ENCODE measurements at places on chromosomes 7 and 10.

DNA sequence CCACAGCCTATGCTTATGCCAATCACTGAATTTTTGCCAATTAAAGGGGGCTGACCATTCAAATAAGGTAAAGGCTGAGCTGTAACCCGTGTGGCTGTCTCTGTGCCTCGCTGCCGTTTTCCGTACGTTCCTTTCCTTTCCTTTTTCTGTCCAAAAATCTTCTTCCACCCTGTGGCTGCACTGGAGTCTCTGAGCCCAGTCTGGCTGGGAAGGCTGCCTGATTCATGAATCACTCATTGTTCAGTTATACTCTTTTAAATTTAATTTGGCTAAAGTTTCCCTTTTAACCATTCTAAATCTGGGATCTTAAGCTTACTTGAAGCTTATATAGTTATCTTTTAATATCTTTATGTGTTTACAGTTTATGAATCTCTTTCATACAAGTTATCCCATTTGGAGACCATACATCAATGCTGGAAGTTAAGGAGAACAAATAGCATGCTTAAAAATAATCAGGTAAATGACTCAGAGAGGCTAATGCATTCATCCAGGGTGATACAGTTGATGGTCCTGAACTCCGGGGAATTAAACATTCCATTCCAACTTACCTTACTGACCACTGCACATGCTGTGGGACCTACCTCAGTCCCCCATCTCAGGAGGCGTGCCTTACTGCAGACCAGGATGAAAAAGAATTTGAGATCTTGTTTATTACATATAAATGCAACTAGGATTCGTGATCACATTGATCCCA, 385.3 kb upstream of the ADARB2 start:
- DNase-seq = no peak

GRCh38 chr7:135166338-135166990, 4.0 kb downstream of the CYREN start:
- no peak for DNase-seq

DNA sequence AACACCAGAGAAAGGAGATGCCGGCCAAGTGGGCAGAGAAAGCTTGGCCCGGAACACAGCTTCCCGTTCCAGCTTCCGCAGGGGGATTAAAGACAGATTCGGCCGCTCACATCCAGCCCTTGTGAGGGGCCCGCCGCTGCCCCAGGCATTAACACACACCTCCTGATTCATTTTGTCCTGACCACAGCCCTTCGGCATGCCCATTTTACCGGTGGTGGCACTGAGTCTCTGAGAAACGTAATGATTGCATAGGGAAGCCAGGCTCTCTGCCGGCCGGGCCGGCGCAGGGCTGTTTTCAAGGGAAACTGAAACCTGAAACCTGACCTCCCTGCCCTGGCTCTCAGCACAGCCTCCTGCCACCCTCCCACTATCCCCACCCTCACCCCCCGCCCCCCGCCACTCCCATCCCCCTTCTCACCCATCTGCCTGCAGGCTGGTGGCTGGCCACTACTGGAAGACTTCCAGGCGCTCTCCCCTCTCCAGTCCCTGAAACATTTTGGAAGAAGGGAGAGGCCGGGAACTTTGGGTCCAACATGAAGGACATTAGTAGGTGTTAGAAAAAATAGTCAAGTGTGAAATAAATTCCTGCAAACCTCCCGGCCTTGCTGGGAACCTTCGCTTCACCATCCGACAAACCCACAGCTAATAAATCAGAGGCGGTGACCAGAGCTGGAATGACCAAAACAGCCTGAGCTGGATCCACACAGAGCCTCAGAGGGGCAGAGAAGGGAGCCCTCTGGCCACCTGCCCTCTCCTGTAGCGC, 83.5 kb upstream of the CUX1 start:
- DNase-seq = peak; percentile 26

DNA sequence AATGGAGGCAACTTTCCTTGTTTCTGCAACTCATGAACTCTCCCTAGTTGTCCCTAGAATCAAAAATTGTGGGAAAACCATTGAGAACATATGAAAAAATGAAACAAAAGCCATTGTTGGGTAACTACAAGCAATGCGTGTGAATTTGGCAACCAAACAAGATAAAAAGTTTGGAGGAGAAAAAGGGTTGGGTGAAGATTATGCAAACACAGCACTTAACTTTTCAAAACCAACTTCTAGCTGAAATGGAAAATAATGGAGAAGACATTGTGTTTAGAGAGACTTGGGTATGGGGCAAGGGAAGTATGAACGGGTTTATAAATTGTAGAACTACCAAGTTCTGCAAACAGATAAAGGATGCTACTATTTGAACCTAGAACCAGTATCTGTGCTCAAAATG, 89.0 kb upstream of the SVIL start:
- no peak for DNase-seq

DNA sequence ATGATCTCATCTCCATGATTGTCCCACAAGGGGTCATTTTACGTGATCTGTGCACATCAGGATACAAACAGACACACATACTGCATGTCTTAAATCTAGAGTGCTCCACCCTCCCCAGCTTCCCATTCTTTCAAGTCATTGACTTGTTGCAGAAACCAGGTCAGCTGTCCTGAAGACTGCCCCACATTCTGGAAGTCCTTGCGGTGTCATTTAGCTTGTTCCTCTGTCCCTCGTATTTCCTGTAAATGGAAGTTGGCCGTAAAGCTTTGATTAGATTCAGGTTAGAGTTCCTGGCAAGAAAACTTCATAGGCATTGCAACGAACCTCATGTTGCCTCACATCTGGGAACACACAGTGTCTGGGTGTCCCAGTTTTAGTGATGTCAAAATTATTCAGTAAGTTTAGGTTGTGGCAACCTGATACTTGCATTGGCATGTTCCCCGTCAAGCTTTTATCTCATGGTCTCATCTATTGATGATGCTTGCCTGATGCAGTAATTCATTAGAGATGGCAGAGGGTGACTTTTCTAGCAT, 417.4 kb upstream of the GALNT17 start:
- DNase-seq = no peak

DNA sequence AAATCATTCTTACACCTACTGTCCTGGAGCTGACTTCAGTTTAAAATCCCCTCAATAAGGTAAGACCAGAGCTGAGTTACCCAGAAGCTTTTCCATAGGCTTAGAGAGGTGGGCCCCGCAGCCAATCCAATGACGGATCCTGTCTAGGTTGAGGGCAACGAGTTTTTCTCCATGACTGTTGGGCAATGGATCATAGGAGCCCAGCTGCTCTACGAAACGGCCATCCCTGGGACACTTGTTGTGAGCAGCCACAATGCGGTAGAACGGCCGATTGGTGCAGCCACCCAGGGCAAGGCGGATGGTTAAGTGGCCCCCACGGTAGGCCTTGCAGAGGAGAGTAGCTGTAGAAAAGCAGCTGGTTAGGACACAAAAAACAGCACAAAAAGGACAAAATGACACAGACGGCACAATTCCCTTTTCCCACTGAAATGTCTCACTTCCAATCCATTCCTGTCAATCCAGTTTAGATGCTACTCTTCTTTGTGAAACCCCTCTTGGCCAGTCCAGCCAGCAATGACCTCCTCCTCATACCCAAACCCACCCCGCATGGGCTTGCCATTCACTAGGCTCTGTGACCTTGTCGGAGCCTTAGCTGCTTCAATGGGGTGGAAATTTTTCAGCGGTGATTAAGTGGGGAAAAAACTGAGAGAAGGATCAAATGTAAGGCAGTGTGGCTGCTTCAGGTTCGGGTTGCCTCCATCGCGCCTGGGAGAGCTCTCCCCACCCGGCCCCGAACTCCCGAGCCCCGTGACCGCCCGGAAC, 580 bp downstream of the MRPS16 start:
- no peak for DNase-seq

DNA sequence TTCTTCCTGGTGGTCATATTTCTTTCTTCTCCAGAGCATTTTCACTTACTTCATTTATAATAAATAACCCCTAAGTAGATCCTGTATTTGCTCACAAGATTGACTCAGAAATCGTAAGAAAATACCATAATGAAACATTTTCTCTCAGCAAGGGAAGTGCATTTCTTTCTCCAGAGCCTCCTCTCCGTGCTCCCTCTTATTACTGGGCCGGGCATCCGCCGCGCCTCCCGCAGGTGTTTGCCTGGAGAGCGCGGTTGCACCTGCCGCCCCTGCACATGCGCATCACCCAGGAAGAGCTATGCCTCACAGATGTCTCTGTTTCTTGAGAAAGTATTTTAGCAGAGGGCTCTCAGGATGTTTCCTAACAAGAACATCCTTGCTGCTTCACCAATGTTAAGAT, 509.2 kb downstream of the TCERG1L start:
- peak; percentile 11 for DNase-seq

GRCh38 chr7:33395340-33395739, 266.0 kb downstream of the BBS9 start:
- DNase-seq = peak; percentile 1

GRCh38 chr10:13383399-13383761, 35.3 kb upstream of the SEPHS1 start:
- DNase-seq = no peak

GRCh38 chr7:148773334-148773733, 74.6 kb downstream of the CUL1 start:
- no peak for DNase-seq

DNA sequence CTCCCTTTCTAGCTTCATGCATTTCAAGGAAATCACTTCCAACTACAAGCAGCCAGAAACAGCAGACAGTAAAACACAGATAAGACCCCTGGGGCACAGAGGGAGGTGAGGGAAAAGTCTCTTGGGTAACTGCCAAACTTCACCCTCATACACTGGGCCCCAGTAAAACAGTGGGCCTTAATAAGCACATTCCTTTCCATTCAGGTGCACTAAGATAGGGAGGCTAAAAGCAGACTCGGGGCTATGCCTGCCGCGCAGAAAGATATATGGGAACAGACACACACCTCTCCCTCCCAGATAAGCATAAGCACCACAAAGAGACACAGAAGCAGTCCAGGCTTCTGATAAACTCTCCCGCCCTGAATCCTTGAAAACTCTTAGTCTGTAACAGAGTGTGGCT, 117.0 kb downstream of the TYW1B start:
- DNase-seq = no peak

GRCh38 chr7:19610194-19610943, 98.5 kb downstream of the POLR1F start:
- DNase-seq = no peak

- no peak for DNase-seq
These were observed 185.5 kb upstream of the KLF14 start for GRCh38 chr7:130919316-130920103.

DNA sequence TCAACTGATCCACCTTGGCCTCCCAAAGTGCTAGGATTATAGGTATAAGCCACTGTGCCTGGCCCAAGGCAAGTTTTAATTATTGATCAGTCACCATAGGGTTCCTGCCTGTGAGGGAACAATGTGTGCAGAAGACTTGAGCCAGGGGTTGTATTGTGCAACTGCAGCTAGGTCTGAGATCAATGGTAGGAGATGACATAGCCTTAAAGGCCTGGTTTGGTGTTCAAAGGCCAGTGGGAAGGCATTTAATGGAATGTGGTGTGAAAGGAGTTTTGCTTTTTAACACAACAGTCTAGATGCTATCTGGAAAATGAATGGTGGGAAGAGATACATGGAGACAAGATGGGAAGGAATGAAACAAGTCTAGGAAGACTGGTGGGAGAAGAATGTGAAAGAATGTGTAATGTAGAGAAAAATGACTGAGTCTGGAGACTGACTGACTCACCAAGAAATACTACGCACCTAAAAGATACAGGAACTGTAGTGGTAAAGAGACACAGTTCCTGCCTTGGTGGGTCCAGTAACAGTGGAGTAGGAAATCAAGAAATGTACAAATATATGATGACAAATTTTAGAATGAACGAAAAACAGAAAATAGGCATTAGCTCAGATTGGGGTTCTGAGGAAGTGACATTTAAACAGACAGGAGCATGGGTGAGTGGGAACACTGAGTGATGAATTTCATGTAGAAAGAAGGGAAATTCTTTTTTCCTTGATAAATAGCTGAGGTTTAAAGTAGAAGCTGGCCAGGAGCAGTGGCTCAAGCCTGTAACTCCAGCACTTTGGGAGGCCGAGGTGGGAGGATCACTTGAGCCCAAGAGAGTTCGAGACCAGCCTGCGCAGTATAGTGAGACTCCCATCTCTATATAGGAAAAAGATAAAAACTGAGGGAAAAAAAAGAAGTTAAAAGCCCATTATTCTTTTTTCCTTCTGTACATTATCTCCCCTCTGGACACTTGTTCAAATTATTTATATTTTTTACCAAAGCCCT, 9.4 kb downstream of the HNRNPF start:
- no peak for DNase-seq

- DNase-seq = no peak
These were observed 38.0 kb downstream of the USP6NL start for GRCh38 chr10:11573497-11573896.

GRCh38 chr7:31000161-31000693, 36.5 kb downstream of the GHRHR start:
- DNase-seq = no peak

GRCh38 chr7:100485471-100485876, 1.7 kb downstream of the NYAP1 start:
- no peak for DNase-seq

DNA sequence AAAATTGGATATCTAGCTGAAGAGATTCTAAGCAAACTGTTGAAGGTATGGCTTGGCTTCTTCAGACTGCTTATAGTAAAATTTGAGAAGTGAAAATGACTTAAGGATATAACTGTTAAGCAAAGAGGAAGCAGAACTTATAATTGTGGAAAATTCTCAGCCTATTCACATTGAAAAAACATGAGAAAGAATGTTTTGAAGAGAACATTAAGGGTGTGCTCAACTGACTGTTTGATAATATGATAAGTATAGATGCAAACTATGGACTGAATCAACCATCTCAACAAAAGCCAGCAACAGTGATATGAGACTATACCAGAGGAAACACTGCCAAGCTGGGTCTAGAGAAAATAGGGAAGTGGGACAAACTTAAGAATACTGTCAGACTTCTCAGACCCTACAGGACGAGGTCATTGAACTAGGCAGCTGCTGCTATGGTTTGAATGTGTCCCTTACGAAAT, 133.1 kb upstream of the PPP1R3A start:
- DNase-seq = no peak

DNA sequence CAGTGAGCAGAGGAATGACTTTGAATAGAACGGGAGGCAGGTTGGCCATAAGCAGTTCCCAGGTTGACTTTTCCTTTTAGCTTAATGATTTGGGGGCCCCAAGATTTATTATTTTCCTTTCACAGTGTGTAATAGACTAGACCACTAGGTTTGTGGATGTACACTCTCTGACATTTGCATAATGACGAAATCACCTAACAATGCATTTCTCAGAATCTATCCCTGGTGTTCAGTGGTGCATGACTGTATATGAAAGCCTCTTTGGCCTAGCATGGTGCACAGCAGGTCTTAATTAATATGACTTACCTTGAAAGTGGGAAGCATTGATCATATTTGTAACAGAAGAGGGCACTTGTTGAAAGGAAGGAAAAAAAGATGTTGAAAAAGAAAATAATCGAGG, 761.9 kb downstream of the TYW1 start:
- no peak for DNase-seq

DNA sequence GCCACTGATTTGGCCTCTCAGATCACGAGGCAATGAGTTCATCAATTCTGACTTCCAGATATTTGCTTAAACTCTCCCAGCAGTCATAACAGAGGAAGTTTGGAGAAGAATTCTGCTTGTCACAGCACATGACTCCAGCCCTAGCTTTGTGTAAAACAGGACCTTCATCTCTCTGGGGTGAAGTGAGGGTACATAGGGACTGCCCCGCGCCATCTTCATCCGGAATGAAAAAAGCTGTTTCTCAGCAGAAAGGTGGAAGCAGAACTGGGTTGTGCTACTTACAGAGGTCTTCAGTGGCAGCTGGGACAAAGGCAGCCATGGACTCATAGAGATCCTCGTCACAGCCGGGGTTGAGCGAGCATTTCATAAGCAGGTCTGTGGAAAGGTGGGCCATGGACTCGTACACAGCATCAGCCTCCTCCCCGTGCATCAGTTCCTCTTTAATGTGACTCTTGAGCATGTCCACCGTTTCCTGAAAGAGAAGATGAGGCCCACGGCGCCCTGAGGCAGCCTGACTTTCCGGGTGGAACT, 58.4 kb upstream of the TM9SF3 start:
- no peak for DNase-seq

Measured in NCI-H774 (cell line).